ENCODE measurements at places on chromosomes 11 and 22.

- DNase-seq, result no peak
Observed at GRCh38 chr22:26464312-26464711, 19.3 kb downstream of the HPS4 start.

GRCh38 chr11:44585421-44585820 lies 20.0 kb downstream of the CD82 start:
- no peak for DNase-seq

DNA sequence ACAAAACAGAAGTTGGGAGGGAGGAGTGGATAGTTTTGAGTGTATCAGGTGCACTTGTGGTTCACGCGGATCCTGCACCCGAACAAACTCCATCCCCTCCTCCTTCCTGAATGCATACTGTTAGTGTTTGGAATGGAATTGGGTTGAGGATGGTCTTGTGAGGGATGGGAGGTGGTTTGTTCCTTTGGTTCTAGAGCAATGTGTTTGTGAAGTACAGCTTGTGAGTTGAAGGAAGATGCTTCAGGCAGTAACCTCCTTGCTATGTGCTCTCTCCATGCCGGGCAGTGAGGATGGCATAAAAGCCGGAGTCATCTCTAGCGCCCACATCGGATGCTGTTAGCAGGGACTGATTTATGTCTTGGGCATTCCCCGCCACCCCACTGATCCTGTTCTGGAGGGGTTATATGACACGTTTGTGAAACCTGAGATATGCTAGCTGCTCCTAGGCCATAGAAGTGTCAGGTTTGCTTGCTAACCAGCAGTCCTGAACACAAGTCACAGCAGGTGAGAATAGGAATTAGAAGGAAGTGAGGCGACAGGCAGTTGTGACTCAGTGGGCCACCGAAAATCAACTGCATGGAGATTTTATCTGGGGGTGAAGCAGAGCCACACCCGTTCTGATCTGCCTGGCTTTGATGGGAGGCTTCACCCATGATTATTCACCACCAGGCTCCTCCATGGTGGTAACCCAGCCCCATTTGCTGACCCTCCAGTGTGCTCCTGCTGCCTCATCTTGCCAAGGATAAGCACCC lies 2.2 kb downstream of the BCR start:
- no peak for DNase-seq

DNA sequence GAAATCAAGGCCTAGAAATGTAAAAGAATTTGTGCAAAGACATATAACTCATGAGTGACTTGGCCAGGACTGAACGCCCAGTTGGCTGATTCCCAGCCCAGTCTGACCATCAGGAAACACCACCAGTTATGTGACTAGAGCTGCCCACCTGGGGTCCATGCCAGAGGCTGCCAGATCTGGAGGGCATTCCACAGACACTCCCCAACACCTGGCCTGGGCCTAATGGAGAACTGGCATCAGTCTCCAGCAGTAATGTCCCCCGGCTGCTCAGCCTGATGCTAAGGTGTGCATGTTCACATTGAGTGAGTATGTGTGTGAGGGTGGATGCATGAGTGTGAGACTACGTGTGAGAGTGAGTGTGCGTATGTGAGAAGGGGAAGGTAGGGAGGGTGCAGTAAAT lies 15.7 kb downstream of the PLAAT3 start:
- DNase-seq, result no peak

GRCh38 chr22:44246615-44247326 lies 66.0 kb downstream of the SHISAL1 start:
- DNase-seq, result no peak

DNA sequence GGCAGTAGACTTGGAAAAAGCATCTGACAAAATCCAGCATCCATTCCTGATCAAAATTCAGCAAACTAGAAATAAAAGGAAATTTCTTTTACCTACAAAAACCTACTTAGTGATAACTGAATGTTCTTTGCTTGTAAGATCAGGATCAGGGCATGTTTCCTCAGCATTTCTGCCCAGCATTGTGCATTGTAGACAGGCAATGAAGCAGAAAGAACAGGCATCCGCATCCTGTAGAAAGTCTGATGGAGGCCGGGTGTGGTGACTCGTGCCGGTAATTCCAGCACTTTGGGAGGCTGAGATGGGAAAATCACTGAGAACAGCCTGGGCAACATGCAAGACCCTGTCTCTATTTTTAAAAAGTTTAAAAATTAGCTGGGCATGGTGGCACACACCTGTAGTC lies 32.5 kb upstream of the PANX2 start:
- DNase-seq, result no peak

DNA sequence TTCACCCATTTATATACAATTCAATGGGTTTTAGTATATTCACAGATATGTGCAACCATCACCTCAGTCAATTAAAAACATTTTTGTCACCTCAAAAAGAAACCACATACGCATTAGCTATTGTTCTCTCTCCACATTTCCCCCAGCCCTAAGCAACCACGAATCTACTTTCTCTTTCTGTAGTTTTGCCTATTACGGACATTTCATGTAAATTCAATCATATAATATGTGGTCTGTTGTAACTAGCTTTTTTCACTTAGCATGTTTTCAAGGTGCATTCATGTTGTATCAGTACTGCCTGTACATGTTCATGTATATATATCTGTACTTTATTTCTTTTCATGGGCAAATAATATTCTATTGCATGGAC lies 104.7 kb upstream of the RRM1 start:
- DNase-seq, result no peak
